ENCODE measurements at places on chromosomes 12 and 14.

DNA sequence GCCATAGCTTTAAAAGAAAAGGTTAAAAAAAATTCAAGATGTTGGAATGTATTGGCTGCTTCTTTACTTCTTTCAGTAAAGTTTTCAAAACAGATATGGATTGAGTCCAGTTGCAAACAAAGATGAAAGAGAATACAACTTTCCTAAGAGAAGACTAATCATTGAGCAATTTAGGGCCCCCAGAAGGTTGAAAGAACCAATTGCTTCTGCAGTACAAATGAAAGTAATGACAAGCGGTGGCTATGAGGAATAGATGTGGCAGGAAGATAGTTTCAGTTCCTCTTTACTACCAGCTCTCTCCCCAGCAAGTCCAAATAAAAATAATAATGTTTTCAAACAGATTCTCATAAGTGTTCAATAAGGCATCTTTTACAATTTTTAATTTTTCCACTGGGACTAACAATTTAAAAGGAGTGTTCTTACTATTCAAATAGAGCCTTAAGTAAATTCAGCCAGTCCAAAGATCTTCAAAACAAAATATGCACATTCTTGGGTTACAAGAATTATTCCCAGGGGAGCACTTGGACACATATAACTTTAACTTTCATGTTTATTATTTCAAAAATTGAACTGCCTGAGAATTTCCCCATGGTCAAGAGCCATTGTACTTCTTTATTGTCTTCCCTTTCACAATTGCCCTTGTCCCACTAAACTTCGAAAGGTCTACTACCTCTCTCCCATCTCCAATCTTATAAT, 62.3 kb upstream of the PPP1R12A start:
- DNase-seq: no peak

- DNase-seq: no peak
Measured at GRCh38 chr12:50740307-50740706, 23.6 kb upstream of the ATF1 start.

DNA sequence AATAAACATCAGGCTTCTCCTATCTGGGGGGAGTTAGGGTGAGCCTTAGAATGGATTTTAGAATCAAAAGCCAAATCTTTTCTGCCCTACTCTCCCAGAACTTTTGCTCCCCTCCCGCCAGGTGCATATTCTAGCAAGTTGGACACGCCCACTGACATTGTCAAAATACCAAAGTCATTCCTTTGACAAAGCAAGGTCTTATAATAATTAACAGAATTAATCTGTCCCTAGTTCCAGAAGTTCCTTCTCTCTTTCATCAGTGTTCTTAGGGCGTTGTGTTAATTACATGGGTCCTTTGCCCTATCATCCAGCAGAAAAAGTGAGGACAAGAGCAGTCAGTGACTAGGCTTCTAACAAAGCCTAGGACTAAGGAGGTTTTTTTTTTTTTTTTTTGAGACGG, 2.4 kb downstream of the PRR13 start:
- no peak for DNase-seq

DNA sequence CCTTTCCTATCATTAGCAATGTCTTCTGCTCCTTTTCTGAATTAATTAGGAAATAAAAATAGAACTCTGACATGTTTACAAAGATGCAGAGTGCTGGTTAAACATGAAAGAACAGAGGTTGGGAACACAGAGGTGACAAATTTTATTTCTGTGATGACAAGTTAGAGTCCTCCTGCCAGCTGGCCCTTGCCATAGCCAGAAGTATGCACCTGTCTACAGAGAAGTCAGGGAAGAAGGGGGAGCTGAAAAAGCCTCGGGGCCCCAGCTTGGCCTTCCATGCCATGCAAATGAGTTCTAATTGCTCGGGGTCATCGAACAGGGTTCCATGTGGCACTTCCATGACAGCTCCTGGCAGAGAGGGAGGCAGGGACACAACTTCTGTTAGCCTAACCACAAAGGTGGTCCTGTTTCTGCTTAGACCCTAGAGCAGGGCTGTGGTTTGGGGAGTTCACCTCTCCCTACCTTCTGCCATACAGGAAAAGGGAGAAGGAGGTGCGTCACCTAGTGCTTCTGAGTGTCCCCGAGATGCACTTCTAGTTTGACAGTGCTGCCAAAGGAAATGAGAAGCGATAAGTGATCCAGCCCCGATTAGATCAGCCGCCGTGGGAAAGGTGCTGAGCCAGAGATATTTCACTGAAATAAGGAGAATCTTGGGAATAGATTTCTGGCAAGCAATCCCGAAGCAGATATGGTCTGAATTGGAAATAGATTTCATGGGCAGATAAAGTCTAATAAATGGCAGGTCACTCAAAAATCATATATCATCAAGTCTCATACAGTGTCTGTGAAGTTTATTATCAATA, 155.8 kb upstream of the FOXN3 start:
- no peak for DNase-seq

DNA sequence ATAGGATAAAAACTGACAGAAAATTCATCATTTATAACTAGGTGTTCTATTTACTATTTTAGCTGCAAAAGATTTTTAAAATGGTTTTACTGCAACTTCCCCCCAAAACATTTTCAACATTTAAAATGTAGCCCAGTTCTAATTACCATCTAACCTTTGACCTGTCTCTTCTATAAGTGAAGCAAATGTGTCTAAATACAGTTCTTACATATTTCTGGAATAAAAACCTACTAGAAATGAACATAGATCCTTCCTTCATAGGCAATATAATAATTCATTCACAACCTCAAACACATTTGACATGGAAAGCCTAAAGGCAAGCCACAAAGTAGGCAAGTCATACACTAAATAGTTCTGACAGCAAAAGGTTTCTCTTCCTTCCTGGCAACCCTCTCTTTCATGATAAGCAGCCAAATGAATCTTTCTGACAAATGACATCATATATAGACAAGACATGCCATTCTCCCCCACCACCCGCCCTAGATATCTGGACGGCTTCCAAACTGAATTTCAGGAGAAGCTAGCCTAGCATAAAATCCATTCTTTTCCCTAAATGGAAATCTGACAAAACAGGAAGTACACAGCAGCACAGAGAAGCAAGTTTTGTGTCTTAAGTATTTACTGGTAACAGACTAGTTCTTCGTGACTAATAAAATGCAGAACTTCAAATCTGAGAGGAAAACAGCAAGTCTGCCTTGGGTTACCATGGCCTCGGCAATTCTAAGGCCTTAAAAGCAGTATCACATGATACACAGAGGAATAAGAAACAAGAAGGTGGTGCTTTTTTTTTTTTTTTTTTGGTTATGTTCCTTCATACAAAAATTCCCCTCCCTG, 17.2 kb upstream of the ARID4A start:
- peak; percentile 10 for DNase-seq

- no peak for DNase-seq
Measured at GRCh38 chr14:92122351-92122677, 545 bp downstream of the CPSF2 start.

DNA sequence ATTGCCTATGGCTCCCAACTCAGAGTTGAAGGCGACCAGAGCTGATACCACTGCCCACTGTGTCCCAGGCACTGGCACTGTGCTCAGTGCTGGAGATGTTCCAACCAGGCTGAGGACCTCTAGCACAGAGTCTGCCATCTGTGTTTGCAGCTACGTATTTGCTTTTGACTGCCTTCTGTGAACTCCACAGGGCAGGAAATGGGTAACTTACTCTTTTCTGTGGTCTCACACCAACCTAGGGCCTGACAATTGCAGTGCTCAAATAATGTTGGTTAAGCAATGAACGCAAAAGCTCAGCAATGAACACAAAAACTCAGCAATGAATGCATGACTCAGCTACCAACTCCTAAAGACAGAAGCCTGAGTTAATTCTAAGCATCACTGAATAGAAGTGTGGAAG, 202.8 kb downstream of the NUAK1 start:
- DNase-seq: no peak

- DNase-seq: no peak
Measured at GRCh38 chr12:97211416-97211930, 251.1 kb upstream of the RMST start.

DNA sequence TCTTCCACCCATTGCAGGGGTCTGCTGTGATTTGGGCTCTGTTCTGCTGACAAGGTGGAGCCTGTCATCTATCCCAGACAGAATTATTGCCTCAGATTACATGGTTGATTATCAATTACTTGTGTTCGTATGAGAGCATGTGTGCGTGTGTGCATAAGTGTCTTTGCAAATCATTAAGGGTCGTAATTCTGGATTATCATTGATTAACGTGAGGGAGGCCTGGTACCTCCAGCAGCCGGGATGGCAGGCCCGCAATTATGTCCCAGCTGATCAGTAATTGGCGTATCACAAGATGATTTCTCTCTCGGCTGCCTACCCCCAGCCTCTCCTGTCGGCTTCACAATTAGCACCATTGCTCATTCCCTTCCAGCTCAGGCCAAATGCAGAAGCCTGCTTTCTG, 29.6 kb upstream of the IRF2BPL start:
- no peak for DNase-seq

DNA sequence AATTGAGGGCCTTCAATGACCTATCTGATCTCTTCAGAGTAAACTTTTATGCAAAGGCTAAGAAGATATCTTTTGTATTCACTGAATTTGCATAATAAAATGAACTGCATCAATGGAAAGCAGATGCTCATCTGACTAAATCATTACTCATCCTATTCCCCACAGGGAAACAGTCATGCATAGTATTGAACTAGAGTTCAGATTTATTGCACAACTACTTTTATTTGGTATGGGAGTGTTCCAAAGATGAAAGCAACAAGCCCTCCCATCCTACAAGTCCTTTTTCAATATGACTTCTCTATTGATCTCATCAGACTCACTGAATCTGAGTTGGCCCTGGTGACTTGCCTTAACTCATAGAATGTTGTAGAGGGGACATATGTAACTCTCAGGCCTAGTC, 159.8 kb downstream of the KITLG start:
- no peak for DNase-seq

DNA sequence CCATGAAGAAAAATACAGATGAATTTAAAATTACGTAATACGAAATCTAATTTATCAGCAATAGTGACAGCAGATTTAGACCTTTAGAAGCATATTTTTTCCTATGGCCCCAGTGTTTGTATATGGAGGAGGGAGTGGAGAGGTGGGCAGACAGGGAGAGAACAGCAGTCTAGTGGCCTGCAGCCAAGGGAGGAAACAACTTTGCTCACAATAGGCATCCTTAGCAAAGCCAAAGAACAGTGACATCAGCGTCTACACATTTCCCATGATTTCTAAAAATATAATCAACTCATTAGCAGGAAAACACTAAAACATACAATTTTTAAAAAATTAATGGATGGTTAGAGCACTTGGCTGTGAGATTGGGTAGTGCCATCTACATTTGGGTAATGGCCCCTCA, 622.6 kb upstream of the ATP2B1 start:
- DNase-seq: no peak

DNA sequence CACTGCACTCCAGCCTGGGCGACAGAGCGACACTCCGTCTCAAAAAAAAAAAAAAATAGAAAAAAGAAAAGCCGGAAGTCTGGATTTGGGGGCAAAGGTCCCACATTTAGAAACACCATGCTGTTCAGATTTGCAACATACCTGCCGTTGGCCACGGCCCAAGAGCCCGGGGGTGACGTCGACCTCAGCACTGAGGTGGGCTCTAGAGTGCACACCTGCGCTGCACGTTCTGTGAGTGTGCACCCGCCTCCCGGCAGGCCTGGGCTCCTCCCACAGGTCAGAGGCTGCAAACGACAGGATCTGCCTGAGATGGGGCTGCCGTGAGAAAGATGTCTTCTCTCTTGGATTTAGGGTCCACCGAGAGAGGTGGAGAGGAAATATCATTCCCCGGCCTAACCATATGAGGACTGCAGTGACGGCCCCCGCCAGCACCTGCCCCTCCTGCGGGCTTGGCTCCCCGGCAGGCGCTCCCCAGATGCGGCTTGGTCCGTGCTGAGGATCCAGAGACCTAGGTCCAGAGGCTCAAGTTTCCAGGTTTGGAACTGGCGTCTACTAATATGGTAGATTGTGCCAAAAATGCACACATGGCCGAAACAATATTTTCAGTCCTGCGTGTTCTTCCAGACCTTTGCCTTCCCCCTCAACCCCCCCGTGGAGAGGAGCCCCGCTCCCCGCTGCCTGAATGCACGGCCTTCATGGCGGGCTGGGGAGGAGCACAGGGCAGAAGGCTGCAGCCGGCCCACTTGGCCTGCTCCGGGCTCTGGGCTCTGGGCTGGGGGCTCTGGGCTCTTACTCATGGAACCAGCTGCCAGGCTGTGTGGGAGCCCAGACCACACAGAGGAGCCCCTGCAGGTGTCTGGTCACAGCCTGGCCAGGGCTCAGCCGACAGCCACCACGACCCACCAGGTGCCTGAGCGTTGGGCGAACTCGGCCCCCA, 58.8 kb upstream of the FBRSL1 start:
- DNase-seq: no peak

GRCh38 chr14:66959437-66960050, 229.7 kb upstream of the GARIN2 start:
- no peak for DNase-seq

GRCh38 chr14:48973151-48973550, 613.0 kb downstream of the RPS29 start:
- no peak for DNase-seq

DNA sequence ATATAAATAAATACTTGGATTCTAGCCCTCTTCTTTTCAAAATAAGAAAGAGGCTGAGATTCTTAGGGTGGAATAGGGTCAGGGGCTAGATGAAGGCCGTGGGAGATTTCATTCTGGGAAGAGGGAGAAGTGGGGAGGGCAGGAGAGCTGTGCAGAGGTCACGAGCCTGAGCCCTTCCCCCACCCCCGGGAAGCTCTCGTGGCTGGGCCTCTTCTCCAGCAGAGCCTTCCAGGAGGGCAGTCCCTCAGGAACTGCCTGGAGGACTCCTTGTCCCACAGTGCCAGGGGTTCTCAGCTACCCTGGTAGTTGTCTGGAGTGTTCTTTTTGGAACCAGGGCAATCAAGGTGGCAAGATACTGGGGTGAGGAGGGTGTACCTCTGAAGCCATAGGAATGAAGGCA, 94.0 kb downstream of the ESR2 start:
- no peak for DNase-seq

- DNase-seq: no peak
Measured at GRCh38 chr12:105331805-105332251, 1.3 kb downstream of the C12orf75 start.

DNA sequence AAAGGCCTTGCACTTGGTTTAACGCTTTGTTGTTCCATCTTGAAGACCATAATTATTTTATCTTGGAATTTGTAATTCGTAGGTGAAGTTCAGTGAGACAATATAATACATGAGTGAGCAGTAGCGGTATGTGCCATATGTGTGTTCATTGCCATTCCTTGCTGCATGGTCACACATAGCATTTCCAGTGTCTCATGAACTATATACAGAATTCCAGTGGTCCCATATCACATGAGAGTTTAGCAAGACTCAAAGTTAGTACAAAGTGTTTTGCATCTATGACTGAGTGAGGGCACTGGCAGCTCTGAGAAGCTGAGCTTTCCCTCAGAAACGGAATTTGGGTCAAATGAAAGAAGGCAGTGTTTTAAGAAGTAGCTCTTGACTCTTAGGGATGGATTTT, 359.8 kb downstream of the FOXG1 start:
- no peak for DNase-seq

Measured in stimulated activated CD4-positive, alpha-beta T cell treated with anti-CD3 and anti-CD28 coated beads, Interleukin-4, amount 100 ng/mL, for 4 hours (primary cell).